Activated CD4-positive, alpha-beta T cell treated with anti-CD3 and anti-CD28 coated beads, Interleukin-2, amount 50 U/mL, for 24 hours (primary cell): ENCODE measurements at places on chromosomes 6 and 20.

GRCh38 chr6:11460001-11460668 lies 77.4 kb upstream of the TMEM170B start:
- no peak for DNase-seq

DNA sequence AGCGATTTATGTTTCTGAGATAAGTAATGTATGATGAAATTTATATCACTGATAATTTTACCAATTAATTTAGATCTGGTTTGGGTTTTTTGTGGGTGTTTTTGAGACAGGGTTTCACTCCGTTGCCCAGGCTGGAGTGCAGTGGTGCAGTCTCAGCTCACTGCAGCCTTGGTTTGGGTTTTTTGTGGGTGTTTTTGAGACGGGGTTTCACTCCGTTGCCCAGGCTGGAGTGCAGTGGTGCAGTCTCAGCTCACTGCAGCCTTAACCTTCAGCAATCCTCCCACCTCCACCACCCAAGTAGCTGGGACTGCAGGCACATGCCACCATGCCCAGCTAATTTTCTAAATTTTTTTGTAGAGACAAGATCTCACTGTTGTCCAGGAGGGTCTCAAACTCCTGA lies 13.0 kb downstream of the MRS2 start:
- no peak for DNase-seq

- no peak for DNase-seq
Observed at GRCh38 chr20:23242556-23243180, 107.9 kb upstream of the NXT1 start.

DNA sequence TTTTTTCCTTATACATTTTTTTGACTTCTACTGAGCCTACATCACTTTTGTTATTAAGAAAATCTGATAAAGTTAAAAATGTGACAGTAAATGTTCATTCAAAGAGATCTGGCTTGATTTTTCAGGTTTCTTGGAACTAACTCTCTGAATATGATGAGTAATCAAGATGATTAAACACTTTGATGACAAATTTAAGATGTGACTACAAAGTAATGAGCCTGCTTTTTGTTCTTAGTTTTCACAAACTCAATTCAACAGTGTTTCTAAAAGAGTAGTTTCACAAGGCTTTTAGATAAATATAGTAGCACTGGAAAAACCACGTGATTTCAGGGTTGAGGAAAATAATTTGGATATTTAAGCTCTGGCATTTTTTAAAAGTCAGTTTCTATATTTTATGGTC lies 37.9 kb upstream of the HDDC2 start:
- DNase-seq = no peak

DNA sequence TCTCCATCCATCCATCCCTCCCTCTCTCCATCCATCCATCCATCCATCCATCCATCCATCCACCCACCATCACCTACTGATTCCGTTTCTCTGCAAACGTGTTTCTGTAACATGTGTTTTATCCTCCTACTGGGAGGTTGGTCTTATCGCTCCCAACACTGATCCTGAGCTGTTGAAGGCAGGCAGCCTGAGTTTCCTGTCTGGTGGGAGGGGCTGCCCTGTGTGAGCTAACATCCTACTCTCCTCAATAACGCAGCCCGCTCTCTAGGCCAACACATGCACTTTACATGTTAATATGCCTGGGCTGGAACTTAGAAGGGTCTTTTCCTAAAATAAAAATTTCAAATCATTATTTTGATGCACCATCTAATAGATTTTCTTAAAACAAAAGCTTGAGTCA lies 126.5 kb downstream of the WDR27 start:
- no peak for DNase-seq

- no peak for DNase-seq
Observed at GRCh38 chr6:21426841-21427490, 166.6 kb upstream of the SOX4 start.

GRCh38 chr20:17202673-17203072 lies 24.2 kb upstream of the PCSK2 start:
- DNase-seq = no peak

DNA sequence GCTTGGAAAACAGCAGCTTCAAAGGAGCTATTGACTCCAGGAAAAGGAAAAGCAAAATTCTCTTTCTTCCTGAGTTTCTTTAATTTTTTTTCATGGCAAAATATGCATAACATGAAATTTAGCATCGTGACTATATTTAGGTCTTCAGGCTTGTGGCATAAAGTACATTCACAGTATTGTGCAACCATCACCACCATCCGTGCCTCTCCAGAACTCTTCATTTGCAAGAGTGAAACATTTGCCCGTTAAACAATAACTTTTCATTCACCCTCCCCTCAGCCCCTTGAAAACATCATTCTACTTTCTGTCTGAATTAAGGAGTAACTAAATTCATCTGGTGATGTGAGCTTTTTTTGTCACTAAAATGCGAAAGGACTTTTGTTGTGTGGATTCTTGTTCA lies 251.7 kb downstream of the PHACTR1 start:
- DNase-seq = no peak

- DNase-seq = no peak
Observed at GRCh38 chr6:156391061-156391672, 386.0 kb upstream of the ARID1B start.

- no peak for DNase-seq
Observed at GRCh38 chr6:154241581-154241980, 115.0 kb downstream of the IPCEF1 start.

DNA sequence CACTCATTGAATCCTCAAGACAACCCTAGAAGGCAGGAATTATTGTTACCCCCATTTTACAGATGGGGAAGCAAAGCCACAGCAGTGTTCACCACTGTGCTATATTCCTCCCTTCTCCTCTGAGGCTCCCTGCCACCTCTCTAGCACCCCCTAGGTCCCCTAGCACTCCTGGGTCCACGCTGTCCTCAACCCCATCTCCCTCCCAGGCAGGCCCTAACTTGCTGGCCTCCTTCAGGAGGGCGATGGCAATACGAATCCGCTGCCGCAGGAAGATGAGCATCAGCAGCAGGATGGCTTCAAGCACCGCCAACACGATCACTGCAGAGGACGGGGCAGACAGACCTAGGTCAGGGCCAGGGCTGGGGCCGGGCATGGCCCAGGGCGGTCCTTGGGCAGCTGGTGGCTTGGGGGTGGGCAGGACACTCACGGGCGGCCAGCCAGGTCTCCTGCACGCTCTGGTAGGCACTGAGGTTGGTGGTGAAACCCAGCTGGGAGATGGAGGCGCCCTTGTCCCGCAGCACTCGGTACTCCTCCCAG lies 7.8 kb upstream of the NEU1 start:
- no peak for DNase-seq

DNA sequence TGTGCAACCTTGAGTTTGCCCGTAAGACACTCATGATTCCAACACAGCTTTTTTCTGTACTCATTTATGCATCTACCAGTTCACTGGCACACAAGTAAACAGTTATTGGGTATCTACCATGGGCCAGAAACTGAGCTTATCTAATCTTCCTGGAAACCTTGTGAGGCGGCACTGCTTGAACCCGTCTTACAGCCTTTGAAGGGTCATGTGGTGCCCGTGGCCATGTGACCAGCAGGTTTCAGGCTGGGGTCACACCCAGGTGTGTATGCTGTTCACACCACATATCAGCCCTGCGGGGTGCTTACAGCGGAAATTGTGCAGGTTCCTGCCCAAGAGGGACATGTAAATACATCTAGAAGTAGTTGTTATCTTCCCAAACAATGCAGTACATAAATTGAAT lies 6.1 kb downstream of the THBD start:
- DNase-seq = no peak

- DNase-seq = no peak
Observed at GRCh38 chr6:15213838-15214400, 31.9 kb upstream of the JARID2 start.

DNA sequence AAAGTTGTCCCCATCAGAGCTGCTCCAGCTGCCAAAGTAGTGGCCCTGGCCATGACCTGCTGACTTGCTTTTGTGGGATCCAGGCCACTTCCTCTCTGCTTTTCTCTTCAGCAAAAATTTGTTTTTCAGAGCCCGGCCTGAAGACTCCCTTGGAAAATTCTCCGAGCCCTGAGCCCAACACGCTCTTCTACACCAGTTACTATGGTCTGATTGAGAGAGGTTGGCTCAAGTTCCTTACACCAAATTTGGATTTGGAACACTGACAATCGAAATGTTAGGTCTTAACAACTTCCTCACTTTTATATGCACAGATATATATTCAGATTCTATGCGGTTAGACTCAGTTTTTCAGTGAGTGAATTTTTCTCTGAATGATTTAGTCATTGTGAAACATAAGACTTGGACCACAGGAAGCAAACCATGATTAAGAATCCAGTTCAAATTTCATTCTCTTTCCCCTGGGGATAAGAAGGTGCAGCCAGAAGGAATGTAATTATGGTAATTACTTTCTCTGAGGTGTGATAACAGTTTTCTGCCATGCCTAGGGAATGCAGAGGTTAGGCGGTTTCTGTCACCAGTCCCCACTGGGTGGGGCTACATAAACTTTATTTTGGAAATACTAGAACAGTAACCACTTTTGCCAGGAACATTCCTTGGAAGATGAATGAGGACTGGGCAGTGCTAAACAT lies 365.2 kb downstream of the SYNE1 start:
- DNase-seq = no peak

GRCh38 chr6:121321282-121321681 lies 13.0 kb downstream of the TBC1D32 start:
- DNase-seq = no peak

DNA sequence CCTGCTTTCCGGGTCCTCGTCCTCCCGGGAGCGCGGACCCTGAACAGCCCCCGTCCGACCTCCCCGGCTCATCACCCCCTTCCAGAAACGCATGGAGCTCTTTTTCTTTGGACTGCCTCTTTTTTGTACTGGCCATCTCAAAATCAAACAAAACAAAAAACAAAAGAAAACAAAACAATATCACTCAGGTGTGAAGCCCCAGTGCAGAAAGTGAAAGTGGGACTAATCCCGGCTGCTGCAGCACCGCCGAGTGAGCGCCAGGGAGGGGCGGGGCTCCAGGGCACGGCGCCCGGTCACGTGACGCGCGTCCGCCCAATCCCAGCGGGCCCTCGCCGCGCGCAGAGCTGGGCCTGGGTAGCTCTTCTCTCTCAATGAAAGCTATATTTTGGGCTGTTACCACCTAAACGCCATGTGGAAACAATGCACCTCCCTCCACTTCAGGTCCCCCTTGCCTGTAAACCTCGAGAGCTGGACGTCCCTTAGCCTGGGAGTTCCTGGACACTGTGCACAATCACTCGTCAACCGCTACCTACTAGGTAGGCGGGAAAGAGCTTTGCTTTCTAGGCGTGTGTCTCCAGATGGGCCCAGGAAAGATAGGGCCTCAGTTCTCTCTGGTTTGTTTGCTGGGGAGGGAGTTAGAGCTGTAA lies 93.7 kb upstream of the PRDM1 start:
- DNase-seq = peak; percentile 65

DNA sequence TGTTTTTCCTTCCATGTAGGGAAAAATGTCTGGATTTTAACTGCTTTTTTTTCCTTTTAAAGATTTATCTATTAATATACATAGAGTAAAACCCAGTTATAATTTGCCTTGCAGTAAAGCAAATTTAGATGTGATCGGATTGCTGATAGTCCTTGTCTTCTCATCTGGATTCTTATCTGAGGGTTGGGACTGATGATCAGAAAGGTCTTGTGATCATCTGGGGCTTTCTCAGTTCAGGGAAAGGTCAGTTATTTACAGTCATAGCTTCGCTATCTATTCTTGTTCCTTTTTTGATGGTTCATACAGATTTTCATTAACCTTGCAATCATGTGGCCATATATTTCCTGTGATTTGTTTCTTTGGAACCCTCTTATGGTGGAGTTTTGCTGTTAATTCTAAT lies 63.8 kb upstream of the CLDN20 start:
- no peak for DNase-seq

DNA sequence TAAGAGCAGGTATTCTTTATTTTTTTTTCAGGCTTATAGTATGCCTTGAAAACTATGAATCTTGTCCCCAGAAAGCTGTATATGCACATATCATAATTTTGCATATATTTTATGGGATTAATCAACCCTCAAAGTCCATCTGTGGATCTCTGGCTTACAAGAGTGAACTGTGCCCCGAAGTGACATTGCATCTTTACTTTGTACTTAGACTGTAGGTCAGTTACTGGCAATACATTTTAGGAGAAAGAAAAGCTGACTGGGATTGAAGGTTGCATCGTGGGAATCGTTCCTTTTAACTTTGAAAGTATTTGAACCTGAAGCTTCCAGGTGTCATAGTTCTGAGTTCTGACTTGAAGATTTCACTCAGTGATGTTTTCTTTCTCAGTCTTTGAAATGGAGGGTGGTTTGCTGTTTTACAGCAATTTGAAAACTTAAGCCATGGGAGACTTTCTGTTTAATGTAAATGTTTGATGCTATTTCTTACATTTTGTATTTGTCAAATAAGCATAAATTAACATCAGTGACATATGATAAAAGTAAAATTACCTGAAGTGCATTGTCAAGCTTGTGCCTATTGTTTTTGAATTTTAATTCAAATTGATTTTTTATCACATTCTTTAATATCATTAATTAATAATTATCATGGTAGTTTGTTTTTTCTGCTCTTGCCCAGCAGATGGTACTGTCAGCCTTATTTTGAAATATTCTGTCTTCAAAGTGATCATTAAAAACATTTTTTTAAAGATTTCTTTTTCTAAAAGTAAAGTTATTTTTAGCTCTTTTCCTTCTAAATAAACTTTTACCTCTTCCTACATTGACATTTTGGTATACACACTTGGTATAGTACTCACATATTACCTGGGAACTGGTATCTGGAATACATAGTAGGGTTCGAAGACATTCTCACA lies 29.0 kb downstream of the L3MBTL3 start:
- DNase-seq = no peak

GRCh38 chr20:55964790-55965189 lies 40.5 kb downstream of the CBLN4 start:
- no peak for DNase-seq

GRCh38 chr20:58481481-58482021 lies 33.6 kb downstream of the APCDD1L start:
- peak; percentile 30 for DNase-seq

DNA sequence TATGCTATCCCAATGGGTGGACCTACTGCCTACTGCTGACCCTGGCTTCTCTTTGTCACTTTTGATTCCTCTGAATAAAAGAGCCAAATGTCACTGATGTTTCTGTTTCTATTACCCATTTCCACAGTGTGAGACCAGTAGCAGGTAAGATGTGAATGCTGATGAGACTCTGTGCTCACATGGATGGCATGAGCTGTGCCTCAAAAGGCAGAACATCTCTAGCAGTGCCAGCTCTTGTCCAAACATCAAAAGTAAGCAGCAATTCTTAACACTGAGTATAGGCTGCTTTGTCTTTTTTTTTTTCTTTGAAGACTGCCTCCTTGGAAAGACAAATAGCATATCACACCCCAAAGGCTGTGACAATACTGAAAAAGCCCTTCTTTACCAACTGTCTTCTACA lies 459.2 kb upstream of the RUNX2 start:
- no peak for DNase-seq

GRCh38 chr6:14070457-14070856 lies 47.1 kb upstream of the CD83 start:
- no peak for DNase-seq
